ENCODE measurements at places on chromosomes 5 and 9.

GRCh38 chr9:108665521-108666239, 190.1 kb downstream of the ACTL7B start:
- no peak for DNase-seq

GRCh38 chr5:91076138-91076537, 307.0 kb downstream of the ARRDC3 start:
- DNase-seq = peak; percentile 93

DNA sequence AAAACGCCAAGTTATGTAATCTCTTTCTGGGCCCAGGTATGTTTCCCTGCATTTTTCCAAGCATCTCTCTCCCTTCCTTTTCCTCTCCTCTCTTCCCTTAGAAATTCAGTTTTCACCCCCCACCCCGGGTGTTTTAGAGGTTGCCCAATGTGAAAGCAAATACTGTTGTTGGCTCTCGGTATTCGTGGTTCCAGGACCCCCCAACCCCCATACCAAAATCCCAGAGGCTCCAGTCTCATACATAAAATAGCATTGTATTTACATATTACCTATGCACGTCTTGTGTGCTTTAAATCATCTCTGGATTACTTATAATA, 48.8 kb downstream of the ACER2 start:
- no peak for DNase-seq

DNA sequence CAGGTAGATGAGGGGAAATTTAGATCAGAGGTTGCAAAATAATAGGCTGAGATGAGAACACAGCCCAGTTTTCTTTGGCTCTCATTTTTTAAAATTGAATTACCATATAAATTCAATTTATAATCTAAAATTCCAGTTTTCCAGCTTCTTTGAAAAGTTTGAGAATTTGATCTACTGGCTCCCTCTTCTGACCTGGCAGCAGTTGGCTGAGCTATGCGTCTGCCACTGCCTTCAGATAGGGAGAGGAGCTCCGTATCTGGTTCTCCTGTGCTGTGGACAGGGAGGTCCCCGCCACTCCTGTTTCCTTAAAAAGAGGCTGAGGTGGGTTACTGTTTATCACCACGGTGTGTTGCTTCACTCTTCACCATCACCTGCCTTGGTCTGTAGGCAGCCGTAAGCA, 103.7 kb downstream of the ARHGAP26 start:
- DNase-seq = no peak

- peak; percentile 91 for DNase-seq
Observed at GRCh38 chr9:72586388-72587130, 65.2 kb downstream of the TMC1 start.

DNA sequence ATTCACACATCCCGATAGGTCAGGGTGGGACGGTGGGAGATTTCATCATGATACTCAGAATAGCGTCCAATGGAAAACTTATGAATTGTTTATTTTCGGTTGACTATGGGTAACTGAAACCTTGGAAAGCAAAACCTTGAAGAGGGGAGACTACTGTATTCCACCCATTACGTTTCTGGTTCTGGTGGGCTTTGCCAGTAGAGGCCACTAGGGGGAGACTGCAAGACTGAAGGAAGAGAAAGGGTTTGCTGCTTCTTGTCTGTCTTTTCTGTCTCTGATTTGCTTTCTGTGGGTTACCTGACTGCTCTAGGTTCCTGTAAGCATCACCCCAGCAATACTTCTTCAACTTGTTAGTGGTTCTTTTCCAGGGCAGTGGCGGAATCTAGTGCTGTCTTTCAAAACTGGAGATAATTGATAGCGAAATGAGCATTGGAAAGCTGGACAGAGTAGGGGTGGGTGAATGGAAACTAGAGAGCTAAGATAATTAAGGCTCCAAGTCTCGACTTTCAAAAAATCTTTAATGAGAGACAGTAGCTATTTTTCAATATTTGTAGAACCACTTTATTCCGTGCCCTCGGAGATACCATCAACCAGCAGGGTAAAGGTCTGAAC, 27.0 kb downstream of the GRIN3A start:
- no peak for DNase-seq

DNA sequence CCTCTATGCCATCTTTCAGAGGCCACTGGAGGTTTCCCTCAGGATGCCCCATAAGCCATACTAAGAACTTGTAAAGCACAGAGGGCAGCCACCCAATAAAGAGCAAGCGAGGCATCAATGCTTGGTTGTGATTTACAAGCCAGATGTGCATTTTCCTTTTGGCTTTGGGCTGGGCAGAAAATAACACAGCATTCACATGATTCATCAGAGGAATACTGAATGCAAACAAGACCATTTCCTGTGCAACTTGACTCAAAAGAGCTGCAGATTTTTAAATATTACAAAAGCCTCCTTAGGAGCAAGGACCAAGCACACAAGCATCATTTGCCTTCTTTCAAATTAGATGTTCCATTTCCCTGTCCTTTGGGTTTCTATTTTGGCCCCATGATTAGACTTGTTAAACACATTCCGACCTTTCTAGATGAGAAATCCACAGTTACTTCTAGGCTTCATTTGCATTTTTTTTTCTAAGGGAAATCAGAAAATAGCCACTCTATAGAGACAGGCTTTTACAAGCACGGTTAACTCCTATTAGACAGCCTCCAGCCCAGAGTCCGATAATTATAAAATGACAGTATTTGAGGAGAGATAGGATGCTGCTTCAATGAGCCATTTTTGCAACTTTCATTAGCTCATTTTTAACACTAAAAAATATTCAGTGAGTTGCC, 207.8 kb downstream of the SEMA5A start:
- DNase-seq = no peak

GRCh38 chr9:105932276-105932675, 237.9 kb downstream of the TMEM38B start:
- no peak for DNase-seq

DNA sequence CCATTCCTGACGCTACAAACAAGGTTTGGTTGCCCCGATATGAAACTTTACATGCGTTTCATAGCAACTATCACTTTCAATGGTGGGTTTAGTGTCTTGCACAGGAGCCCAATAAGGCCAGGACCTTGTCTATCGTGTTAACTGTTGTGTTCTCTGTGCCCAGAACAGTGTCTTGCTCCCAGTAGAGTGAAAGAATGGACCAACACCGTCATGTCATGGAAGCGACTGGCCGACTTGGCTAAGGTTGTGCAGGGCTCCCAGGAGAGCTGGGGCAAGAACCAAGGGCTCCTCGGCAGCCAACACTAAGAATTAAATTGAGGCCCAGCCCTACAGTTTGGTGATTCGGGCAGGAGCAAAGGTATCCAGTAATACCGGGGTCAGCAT, 498 bp upstream of the ARHGEF37 start:
- DNase-seq = no peak

GRCh38 chr5:79263290-79263689, 27.4 kb downstream of the JMY start:
- DNase-seq = no peak

- DNase-seq = no peak
Observed at GRCh38 chr5:73126381-73126780, 6.0 kb downstream of the TMEM171 start.

GRCh38 chr5:60453186-60453976, 246.6 kb downstream of the DEPDC1B start:
- no peak for DNase-seq

DNA sequence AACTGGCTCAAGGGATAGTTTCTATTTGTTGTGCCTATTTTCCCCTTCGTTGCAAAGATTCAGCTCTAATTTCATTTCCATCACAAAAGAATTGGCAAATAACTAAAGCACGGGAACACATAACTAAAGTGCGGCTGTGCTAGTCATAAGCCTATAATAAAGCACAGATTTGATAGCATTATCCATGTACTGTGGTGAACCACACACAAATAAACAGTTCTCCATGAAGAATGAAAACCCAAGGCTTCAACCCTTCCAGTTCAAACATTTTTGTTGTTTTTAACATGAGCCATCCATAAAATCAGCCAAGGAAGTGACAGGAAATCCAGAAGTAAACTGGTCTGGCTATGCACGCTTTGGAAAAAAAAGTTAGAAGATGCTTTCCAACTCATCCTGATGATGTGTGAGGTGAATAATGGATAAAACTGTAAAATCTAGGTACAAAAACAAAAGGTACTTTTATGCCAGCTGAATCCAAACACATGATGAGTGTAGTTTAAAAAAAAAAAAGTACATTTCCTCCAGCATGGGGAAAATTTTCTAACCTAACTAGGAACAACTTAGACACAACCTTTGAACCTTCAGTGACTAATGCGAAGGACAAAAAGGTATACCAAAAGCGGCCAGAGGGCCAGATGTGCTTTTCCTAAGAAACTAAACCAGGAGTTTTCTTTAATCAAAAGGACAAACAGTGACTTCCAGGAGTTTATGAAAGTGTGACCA, 10.2 kb downstream of the ZNF608 start:
- DNase-seq = no peak

DNA sequence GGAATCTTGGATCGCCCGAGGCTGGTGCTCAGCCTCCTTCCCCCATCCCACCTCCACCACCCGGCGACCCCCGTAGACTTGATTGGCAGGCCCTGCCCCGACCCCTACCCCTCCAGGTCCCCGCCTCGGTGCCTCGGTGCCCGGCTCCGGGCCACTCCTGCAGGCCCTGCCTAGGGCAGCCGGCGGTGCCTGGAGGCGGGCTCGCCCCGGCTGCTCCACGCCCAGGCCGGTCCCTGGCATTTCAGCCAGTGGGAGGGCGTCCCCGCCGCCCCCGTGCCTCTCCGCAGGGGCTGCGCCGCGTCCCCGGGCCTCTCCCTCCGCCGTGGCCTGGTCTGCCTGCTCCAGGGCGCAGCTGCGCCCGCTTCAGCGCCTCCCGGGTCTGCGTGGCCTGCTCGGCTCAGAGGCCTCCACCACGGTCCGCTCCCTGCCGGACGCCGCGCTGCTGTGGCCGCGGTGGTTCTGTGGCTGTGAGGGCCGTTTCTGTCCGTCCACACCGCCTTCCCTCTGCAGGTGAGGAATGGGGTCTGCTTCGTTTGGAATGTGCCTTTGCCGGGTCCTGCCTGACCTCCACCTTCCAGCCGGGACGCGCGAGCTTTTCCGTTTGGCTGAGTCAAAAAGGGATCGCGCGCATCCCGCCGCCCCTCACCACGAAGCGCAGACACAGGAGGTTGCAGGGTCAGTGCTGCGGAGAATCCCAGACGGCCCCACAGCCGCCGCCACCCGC, 48.3 kb upstream of the IRX4 start:
- no peak for DNase-seq

DNA sequence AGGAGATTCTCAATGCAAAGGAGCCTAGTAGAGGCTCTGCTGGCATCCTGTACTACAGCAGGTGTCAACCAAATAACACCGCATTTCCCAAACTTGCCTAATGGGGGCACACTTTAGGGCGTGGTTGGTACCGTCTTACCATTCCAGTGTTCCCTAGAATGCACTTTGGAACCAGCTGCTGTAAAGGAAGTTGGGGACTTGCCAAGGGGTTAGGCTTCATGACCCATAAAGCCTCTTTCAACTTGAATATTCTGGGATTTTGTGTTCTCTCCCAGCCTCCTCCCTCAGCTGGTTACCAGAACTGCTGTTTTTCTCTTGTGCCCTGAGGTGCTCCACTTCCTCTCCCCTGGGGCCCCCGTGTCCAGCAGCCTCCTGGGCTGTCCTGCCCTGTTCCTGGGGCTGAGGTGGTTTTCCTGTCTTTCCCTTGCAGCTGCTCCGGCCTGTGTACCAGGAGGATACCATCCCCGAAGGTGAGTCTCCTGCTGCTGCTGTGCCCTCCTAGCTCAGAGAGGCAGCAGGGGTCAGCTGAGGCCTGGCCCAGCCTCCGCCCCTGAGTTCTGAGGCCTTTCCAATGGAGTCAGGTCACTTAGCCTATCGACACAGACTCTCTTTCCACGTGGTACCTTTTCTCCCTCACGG, 44.7 kb downstream of the RGS3 start:
- peak; percentile 89 for DNase-seq
